Activated naive CD8-positive, alpha-beta T cell treated with anti-CD3 and anti-CD28 coated beads, Interleukin-2, amount 10 ng/mL, durations not matched to agents 7 days and 5 days (primary cell): ENCODE measurements at places on chromosomes 1 and 21.

DNA sequence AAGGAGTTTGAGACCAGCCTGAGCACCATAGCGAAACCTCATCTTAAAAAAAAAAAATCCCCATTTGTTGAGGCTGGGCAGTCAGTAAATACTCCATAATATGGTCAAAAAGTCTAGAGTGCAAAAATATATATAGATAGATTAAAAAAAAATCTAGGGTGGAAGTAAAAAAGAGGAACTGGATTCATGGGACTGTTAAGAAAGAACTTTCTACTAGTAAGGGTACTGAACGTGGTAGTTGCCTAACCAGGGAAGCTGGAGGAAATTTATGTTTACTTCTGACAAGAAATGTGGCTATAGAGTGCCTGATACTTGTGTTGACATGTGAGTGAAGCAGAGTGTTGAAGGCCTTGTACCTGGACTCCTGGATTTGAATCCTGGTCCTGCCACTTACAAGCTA, 265.9 kb upstream of the FAM78B start:
- no peak for DNase-seq

GRCh38 chr1:55049914-55050278, 10.5 kb downstream of the PCSK9 start:
- no peak for DNase-seq

GRCh38 chr21:41369105-41369919, 7.5 kb downstream of the MX2 start:
- DNase-seq = peak; percentile 62

GRCh38 chr1:219304227-219305226, 130.8 kb downstream of the LYPLAL1 start:
- DNase-seq = no peak

GRCh38 chr21:34900376-34900775, 148.7 kb downstream of the RUNX1 start:
- no peak for DNase-seq

- DNase-seq = no peak
Measured at GRCh38 chr1:107863342-107863741, 101.6 kb downstream of the VAV3 start.
